A549 treated with RU486 at 1 μM for 4 hours (cell line): ENCODE measurements at places on chromosomes 6 and 20. TPM values are rescaled to one million over a fixed set of nuclear protein-coding genes. Genes with fewer than 3 reads are reported as not detected.

PPIL1 gene
- 38.9 to 51.4 TPM (median 42.2 TPM) in 5 replicates for total RNA-seq

LY6G6D gene
- total RNA-seq, result not detected in 5 replicates

CYP21A2 gene
- not detected in 5 replicates for total RNA-seq

METTL24 gene
- total RNA-seq, result not detected in 5 replicates

TCF21 gene
- total RNA-seq, result 0.03 to 0.11 TPM (median 0.09 TPM) in 5 replicates

ARMH2 gene
- not detected in 5 replicates for total RNA-seq

PTPRT gene
- not detected in 5 replicates for total RNA-seq

TRIM39 gene
- total RNA-seq, result 7.4 to 9.1 TPM (median 8.1 TPM) in 5 replicates

PDE10A gene
- total RNA-seq, result 29.1 to 34.8 TPM (median 33.0 TPM) in 5 replicates

TUBB2A gene
- total RNA-seq, result 68.2 to 86.6 TPM (median 79.6 TPM) in 5 replicates

ROS1 gene
- total RNA-seq, result 0.13 to 0.29 TPM (median 0.20 TPM) in 5 replicates

BTN1A1 gene
- total RNA-seq, result not detected in 5 replicates

ULBP2 gene
- total RNA-seq, result 2.7 to 4.2 TPM (median 3.5 TPM) in 5 replicates

IMPG1 gene
- not detected in 5 replicates for total RNA-seq

ADGRB3 gene
- total RNA-seq, result not detected in 5 replicates

SYNE1 gene
- total RNA-seq, result 33.3 to 41.8 TPM (median 34.8 TPM) in 5 replicates

TBX18 gene
- 12.7 to 21.0 TPM (median 15.1 TPM) in 5 replicates for total RNA-seq

VGLL2 gene
- total RNA-seq, result not detected in 5 replicates

C6orf52 gene
- 1.2 to 2.3 TPM (median 2.1 TPM) in 5 replicates for total RNA-seq

PDE7B gene
- total RNA-seq, result 1.0 to 1.6 TPM (median 1.2 TPM) in 5 replicates

MTFR2 gene
- 7.7 to 13.6 TPM (median 13.1 TPM) in 5 replicates for total RNA-seq

RGL2 gene
- 11.0 to 13.8 TPM (median 13.4 TPM) in 5 replicates for total RNA-seq

SLC26A8 gene
- total RNA-seq, result not detected in 5 replicates

MYL9 gene
- 14.8 to 28.9 TPM (median 19.9 TPM) in 5 replicates for total RNA-seq

C6orf15 gene
- total RNA-seq, result not detected in 5 replicates

CENPW gene
- total RNA-seq, result 34.0 to 44.6 TPM (median 41.9 TPM) in 5 replicates

MLN gene
- not detected in 5 replicates for total RNA-seq
